ENCODE measurements at places on chromosomes 4 and X.

GRCh38 chr4:152021788-152022438 is 261.1 kb upstream of the GATB start:
- DNase-seq = no peak

DNA sequence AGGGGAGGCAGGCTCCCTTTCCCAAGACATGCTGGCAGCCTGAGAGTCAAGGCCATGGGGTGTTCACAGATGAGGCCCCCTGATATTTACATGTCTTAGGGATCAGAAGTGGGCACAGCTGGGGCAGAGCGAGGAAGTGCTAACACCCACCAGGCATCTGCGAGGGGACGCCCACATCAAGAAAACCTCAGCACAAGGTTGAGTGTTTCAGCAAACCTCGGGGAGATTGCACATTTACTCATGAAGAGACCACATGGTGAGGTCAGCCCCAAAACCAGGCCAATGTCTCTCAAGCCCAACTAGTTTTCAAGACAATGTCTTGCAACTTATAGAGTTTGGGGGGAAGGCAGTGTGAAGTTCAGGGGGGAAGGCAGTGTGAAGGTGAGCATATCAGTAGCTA is 55.2 kb downstream of the CLNK start:
- DNase-seq = no peak

DNA sequence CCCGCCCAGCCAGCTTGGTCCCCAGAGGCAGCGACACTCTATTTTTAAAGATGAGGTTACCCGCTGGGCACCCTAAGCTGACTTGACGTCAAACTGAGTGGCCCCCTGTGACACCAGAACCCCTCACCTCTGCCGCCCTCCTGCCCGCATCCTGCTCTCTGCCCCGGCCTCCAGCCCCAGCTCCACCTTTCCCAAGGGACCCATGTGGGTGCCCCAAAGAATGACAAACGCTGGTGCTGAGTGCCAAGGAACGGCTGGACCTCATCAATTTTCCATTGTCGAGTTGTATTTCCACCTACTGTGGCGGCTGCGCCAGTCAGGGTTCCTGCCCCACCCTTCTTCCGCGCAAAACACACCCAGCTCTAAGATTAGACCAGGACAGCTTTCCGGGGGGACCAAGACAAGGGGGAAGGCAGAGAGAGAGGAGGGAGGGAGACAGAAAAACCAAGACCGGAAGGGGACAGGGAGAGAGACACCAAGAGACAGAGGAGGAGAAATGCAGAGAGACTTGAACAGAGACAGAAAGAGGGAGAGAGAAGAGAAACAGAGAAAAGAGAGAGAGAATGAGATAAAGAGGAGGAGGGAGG is 2.0 kb downstream of the PRKX start:
- no peak for DNase-seq

- no peak for DNase-seq
Observed at GRCh38 chrX:9160698-9161329, 126.9 kb upstream of the FAM9B start.

GRCh38 chr4:13872155-13872554 is 244.6 kb upstream of the BOD1L1 start:
- DNase-seq = no peak

GRCh38 chrX:2710041-2710840 is 19.1 kb downstream of the CD99 start:
- no peak for DNase-seq

GRCh38 chrX:129737916-129738315 is 863 bp upstream of the XPNPEP2 start:
- no peak for DNase-seq

GRCh38 chrX:9539605-9540387 is 74.9 kb downstream of the TBL1X start:
- DNase-seq = no peak

DNA sequence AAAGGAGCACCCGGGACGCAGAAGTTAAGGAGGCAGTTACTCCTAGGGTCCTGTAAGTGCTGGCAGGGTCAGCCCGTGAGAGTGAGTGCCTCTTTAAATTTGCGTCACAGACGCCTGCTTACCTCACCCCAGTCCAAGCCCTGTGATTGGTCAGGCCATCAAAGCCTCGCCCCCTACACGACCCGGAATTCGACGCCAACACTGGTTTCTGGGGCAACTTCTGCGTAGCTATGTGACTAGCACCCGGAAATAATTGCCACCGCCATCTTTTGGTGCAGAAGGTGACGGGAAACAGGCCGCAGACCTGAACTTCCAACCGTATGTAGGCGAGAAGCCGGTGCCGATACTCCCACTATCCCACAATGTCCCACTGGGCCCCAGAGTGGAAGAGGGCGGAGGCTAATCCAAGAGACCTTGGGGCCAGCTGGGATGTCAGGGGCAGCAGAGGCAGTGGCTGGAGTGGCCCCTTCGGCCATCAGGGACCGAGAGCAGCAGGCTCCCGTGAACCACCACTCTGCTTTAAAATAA is at the start of gene DDX53:
Gene DDX53, plus strand, starts transcription at position 265 of the 528 bp plus-strand sequence. Its CDS starts 98 bp downstream, at position 363.
- no peak for DNase-seq

- DNase-seq = no peak
Observed at GRCh38 chrX:153463031-153463430, 7.3 kb downstream of the HAUS7 start.

Data from activated T-helper 9 cell treated with anti-CD3 and anti-CD28 coated beads, Interleukin-2, amount 50 U/mL, for 16 hours (primary cell).